ENCODE measurements at places on chromosomes 2 and 18.

GRCh38 chr2:9141706-9142460 is 64.7 kb upstream of the ASAP2 start:
- no peak for DNase-seq

GRCh38 chr2:20914087-20914486 is 91.2 kb upstream of the LDAH start:
- no peak for DNase-seq

GRCh38 chr2:2809771-2810170 is 478.7 kb upstream of the MYT1L start:
- no peak for DNase-seq

GRCh38 chr18:50839996-50840395 is 20.2 kb upstream of the MRO start:
- DNase-seq: no peak

DNA sequence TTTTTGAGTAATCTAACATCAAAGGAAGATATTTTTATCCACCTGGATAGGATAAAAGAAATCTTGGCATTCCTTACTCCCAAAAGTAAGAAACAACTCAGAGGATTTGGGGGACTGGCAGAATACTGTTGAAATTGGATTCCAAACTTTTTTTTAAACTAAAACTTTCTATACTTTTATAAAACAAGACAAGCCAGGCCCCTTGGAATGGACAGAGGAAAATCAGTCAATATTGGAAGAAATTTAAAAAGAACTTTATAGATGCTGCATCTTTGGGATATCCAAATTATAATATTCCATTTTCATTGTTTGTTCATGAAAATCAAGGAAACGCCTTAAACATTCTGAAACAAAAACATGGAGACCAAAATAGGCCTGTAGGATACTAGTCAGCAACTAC is 147.6 kb upstream of the PIEZO2 start:
- DNase-seq: no peak

DNA sequence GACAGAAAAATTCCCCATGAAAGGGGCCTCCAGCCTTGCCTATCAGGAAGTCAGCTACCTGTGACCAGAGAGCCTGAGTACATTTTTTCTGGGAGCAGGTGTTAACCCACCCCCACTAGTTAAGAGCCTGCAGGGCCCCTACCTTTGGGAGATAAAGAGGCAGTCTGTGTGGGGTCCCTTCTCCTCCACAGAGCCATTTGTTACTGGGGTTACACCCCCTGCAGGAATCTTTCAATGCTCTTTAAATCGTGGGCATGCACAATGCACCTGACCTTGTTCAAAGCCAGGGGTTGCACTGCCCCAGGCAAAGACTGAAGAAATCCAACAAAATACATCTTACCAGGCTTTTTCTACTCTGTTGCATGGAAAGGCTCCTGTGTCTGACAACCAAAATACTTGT is 15.7 kb upstream of the LYPD6 start:
- DNase-seq: no peak

DNA sequence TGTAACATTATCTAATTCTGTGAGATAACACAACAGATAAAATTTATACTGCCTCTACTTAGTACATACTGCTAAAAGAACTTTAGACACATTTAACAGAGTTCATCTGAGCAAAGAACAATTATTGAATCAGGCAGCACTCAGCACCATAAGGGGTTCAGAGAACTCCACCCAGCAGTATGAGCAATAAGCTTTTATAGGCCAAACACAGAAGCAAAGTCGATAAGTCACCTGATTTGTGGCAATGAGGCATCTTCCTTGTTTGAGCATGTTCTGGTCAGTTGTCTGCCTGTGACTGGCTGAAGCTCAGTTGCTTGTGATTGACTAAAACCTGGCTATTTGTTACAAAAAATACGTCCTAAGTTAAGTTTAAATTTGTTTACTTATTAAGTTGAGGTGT is 746.1 kb upstream of the DDX18 start:
- peak; percentile 61 for DNase-seq

DNA sequence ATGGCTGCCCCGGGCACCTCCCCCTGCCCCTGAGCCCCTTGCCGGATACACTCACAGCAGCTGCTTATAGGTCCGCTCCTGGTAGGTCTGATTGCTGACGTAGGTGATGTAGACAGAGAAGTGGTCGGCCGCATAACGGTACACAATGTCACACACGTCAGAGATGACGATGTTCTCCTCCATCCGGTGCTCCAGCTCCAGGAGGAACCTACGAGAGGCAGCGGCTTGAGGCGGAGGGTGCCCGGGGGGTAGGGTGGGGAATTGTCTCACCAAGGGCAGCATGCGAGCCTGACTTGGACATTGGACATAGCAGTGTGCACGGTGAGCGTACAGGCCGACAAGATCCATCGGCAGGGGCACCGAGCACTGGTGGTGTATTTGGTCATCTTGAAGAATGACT is 22.8 kb downstream of the SNORC start:
- DNase-seq: no peak

DNA sequence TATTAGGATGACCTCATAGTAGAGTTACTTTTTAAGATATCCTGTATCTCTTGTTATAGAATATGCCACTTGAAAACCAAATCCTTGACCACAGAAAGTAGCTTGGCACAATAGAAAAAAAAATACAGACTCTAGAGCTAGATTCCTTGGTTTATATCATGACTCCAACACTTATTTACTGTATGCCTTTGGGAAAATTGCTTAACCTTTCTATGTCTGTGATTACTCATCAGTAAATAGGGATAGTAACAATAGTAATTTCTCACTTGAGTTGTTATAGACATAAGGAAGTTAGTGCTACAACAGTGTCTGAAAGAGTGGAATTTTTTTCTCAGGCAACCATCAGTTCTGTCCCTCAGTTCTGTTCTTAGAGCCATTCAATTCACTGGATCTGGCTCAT is 193.8 kb downstream of the GULP1 start:
- no peak for DNase-seq

GRCh38 chr2:12725233-12726187 is 8.8 kb downstream of the TRIB2 start:
- no peak for DNase-seq

- no peak for DNase-seq
These were observed 60.9 kb upstream of the BCL11A start for GRCh38 chr2:60614319-60614718.

GRCh38 chr2:16652296-16653082 is 13.1 kb downstream of the CYRIA start:
- DNase-seq: no peak

- no peak for DNase-seq
These were observed 336.6 kb downstream of the SMAD2 start for GRCh38 chr18:47593744-47594472.

- peak; percentile 87 for DNase-seq
These were observed at the start of gene SLC66A3 for GRCh38 chr2:11155381-11156035. Gene SLC66A3, plus strand, starts transcription at chr2:11155467. Its CDS starts 80 bp downstream, at chr2:11155547.

GRCh38 chr2:102832789-102833188 is 71.0 kb downstream of the TMEM182 start:
- no peak for DNase-seq

- DNase-seq: no peak
These were observed 161.2 kb upstream of the SIX2 start for GRCh38 chr2:45170191-45171135.

- DNase-seq: no peak
These were observed 231.9 kb downstream of the BCL2 start for GRCh38 chr18:63087421-63088230.

DNA sequence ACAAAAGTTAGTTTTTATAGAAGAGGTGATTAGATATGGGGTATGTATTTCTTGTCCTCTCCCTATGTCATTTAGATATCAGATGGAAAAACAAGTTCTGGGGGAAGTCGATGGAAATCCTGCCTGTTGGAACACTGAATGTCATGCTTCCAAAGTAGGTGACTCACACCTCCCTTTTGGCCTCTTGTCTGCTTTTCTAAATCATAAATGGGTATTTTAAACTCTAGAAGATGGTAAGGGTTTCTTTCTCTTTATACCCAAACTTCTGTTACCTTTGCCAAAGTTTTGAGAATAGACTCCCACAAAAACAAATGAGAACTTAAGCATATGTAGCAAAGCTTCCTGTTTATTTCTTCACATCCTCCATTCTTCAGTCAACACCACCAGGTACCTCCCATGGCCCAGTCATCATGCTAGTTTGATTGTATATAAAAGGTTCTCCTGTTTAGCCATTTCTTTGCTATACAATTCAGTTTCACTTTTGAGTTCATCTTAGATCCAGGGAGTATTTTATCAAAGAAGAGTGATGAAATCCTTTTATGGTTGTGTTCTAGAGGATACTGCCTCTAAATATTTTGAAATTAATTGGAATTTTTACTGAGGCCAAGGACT is 63.9 kb downstream of the PRKRA start:
- DNase-seq: no peak

- DNase-seq: no peak
These were observed 448.9 kb upstream of the ETAA1 start for GRCh38 chr2:66948234-66948633.

GRCh38 chr18:69580107-69580506 is 179.4 kb downstream of the DOK6 start:
- no peak for DNase-seq

DNA sequence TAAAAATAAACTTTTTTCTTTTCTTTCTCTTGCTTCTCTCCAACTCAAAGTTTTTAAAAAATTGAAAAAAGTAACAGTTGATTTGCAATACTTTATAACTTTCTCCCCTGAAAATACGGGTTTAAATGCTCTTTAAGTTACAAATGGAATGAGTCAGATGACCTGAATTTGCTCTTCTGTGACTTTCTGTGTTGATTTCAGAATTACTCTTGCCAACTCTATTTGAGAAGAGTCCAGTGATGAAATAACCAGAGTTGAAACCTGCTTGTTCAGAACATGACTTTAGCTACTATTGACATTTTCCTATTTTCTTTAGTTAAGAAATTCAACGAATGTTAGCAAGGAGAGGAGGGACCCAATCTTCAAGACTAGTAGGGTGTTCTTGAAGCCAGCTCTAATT is 146.1 kb upstream of the ZSWIM2 start:
- DNase-seq: no peak

DNA sequence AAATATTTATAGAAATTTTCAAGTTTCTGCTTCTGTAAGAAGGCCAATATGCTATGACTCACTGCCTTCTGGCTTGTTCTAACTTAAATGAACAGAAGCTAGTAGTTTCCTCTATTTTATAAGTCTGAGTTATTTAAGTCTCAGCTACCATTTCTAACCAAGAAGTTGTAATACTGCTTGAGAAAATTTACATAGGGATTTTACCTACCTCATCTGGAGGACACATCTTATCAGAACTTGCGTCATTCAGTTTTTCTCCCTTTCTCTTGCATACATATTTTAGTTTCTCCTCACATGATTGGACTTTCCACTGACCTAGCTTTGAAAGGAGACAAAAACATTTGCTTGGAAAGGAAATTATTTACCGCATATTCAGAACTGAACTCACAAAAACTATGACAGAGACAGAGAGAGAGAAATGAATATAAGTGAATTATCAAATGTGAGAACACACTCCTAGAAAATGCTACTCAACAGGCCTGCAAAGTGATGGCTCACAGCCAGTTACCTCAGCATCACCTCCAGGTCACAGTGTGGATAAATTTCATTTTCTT is 81.1 kb upstream of the CD302 start:
- DNase-seq: no peak

- no peak for DNase-seq
These were observed 127.1 kb downstream of the CERS6 start for GRCh38 chr2:168583064-168583709.

DNA sequence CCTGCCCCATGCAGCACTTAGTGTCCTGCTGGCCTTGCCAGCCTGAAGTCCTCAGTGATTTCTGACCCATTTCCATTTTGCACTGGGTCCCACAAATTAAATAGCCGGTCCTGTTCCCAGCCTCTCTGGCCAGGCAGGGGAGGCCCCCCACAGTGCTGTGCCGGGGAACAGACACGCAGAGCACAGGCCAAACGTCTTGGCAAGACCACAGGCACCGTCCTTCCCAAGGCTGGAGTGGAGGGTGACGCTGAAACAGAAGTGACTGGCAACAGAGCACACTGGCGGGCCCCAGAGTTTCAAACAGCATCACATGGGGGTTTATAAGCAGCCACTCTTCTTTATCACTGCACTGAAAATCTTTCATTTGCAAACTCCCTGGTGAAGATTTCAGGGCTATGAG is 52.2 kb downstream of the EDAR start:
- DNase-seq: no peak

GRCh38 chr2:65501074-65501473 is 68.7 kb upstream of the SPRED2 start:
- no peak for DNase-seq

Data from mucosa of descending colon (tissue), 3 donors.